ENCODE measurements at places on chromosomes 12 and 14.

DNA sequence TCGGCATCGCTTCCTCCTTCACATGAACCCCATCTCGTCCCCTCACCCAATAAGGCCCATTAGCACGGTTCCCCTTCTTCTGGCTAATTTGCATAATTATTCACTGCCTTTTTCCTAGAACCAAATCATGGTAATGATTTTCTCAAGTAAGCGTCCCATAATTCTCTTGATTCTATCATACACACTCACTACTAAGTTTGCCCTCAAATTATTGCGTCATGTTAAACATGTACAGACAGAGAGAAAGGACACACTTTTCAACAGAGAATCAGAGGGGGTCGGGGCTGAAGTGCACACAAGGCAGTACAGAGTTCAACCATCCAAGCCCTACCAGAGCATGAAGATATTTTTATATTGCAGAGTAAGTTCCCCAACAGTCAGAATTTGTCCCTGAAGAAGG, 256.6 kb downstream of the FOXN3 start:
- H3K36me3 ChIP-seq, result peaks cover 53% of the 10 kb centered on the region
- no peak overlapping the region for H3K27ac ChIP-seq
- H3K4me1 ChIP-seq, result peaks cover 22% of the 10 kb centered on the region
- no peaks in the 10 kb centered on the region for H3K27me3 ChIP-seq

DNA sequence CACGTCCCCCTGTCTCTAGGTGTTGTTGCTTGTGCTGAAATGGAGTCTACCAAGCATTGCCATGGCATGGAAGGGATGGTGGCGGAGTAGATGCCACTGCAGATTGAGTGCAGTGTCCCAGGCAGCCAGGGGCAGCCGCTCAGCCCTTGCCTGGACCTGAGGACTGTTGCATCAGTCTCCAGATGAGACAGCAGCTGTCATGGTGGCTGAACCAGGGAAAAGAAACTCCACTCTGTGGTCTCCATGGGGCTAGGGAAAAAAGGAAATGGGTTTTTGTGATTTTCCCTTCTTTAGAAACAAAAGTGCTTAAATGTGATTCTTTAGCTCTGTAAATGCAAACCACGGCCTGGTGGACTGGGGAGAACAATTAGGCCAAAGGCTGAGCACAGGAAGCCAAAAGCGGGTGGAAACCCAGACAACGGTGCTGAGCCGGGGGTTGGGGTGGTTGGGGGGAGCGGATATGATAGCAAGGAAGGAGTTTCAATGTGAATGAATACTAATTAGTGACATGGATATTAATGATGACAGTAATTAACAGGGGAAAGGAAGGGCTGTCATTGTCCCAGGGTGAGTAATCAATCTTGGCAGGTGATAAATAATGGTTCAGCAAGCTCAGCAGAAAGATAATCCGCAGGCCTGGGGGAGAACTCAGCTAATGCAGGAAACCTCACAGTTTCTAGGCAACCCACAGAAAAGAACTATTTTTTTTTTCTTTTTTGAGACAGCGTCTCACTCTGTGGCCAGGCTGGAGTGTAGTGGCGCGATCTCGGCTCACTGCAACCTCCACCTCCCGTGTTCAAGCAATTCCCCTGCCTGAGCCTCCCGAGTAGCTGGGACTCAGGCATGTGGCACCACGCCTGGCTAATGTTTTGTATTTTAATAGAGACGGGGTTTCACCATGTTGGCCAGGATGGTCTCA, 442.6 kb downstream of the DPF3 start:
- peak overlapping the region; percentile 6 for H3K4me3 ChIP-seq
- peaks cover 12% of the 10 kb centered on the region for H3K27me3 ChIP-seq
- peak overlapping the region; percentile 81 for H3K27ac ChIP-seq
- H3K4me1 ChIP-seq, result peaks cover 62% of the 10 kb centered on the region
- peak; percentile 22 for DNase-seq
- peaks cover 4% of the 10 kb centered on the region for H3K36me3 ChIP-seq

DNA sequence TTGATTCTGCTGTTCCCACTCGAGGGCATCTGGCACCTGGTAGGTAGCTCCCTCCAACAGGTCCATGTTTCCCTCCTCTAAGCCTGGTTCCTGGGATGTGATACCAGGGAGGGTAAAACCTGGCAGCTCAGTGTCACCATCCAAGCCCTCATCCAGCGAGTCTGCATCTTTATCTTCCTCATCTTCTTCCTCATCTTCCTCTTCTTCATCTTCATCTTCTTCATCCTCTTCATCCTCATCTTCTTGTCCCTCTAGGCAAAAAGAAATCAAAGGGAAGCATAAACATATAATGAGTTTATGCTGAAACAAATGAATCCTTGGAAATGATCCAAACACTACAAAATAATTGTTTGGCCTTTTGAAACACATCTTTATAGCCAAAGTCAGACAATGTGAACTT, 55.3 kb downstream of the ARMH4 start:
- no peak for DNase-seq
- H3K36me3 ChIP-seq, result peaks cover 12% of the 10 kb centered on the region
- peaks cover 2% of the 10 kb centered on the region for H3K27me3 ChIP-seq
- H3K27ac ChIP-seq, result no peak overlapping the region
- H3K4me3 ChIP-seq, result no peak overlapping the region
- no peaks in the 10 kb centered on the region for H3K4me1 ChIP-seq

DNA sequence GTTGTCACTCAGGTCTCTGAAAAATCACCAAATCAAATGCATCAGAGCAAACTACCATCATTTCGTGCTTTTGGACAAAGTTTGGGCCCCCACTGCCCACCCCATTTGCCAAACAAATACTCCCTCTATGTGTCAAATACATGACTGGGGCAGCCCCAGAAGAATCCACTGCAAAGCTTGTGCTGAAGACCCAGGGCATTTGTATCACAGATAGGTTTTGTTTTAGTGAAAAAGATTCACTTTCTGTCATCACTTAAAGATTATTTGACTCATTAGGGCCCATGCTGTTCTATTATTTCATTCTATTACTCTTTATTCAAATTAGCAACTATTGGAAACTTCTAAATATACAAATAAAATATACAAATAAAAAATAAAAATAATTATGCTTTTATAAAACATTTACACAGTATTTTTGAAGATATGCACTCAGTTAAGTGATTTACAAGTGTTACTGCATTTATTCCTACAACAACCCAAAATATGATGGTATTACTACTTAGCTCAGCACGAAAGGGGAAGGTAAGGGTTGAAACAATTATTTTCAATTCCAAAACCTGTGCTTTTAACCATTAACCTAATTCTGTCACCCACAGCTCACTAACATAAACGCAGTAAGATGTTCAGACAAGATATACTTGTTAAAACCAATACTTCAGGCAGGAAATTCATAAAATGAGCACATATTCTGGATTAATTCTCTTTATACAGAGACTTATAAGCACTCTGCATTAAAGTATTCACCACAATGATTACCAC, 36.5 kb downstream of the LRIG3 start:
- H3K27me3 ChIP-seq, result no peaks in the 10 kb centered on the region
- no peaks in the 10 kb centered on the region for H3K4me1 ChIP-seq
- H3K27ac ChIP-seq, result peak overlapping the region; percentile 82
- no peak for DNase-seq

GRCh38 chr14:21384494-21384851, 654 bp upstream of the SUPT16H start:
- peaks cover 2% of the 10 kb centered on the region for H3K27me3 ChIP-seq
- peak overlapping the region; percentile 100 for H3K27ac ChIP-seq
- H3K36me3 ChIP-seq, result peaks cover 35% of the 10 kb centered on the region
- no peak for DNase-seq

DNA sequence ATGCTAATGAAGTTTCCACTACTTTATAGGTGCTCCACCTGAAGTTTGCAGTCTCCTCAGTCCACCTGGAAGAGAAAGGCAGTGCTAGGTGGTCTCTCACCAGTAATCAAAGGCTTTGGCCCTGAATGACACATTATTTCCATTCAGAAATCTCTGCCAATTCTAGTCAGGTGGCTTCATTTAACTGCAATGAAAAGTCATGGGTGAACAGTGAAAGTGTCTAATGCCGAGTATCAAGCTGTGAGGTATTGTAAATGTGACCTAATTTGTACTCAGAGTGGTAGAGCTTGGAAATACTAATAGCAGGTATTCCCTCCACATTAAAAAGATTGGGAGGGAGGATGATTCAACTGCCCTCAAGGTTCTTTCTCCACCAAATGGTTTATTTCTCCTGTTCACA, 220.9 kb upstream of the LRFN5 start:
- no peaks in the 10 kb centered on the region for H3K36me3 ChIP-seq
- H3K27ac ChIP-seq, result no peak overlapping the region
- DNase-seq, result no peak
- no peaks in the 10 kb centered on the region for H3K4me1 ChIP-seq

GRCh38 chr12:121673013-121673511, 3.6 kb upstream of the MORN3 start:
- DNase-seq, result no peak
- peak overlapping the region; percentile 82 for H3K4me3 ChIP-seq
- no peaks in the 10 kb centered on the region for H3K36me3 ChIP-seq
- H3K27ac ChIP-seq, result no peak overlapping the region
- H3K27me3 ChIP-seq, result peaks cover 4% of the 10 kb centered on the region

DNA sequence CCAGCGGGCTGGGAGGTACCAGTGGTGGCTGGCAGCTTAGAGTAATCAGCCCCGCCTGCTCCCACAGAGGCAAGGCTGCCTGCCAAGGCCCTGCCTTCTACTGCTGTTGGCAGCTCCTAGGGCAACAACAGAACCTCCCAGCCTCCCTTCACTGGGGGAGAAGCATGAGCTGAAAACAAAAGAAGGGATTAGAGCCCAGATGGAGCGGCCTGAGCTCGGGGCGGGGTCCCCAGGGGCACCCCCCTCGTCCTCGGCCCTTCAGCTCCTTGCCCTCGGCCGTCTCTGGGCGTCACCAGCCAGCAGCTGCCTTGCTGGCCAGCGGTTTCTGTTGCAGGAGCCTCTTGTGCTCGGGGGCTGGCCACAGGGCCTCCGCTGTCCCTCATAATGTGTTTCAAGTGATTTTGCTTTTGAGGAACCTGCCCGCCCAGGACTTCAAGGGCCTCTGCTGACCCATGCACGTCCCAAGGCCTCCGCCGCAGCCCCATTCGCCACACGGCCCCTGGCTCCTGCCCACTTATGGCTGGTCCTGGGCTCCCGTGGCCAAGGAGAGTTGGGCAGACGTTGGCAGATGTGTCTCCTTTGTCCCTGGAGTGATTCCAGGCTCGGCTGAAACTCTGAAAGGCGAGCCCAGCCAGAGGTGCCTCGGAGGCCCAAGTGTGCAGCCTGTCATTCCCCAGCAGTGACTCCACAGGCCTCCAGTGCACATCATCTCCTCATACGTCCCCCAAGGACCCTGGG, 49.7 kb downstream of the PSMA6 start:
- no peaks in the 10 kb centered on the region for H3K36me3 ChIP-seq
- no peak for DNase-seq
- peaks cover 40% of the 10 kb centered on the region for H3K4me1 ChIP-seq
- H3K27ac ChIP-seq, result no peak overlapping the region
- H3K27me3 ChIP-seq, result no peaks in the 10 kb centered on the region
- no peak overlapping the region for H3K4me3 ChIP-seq

DNA sequence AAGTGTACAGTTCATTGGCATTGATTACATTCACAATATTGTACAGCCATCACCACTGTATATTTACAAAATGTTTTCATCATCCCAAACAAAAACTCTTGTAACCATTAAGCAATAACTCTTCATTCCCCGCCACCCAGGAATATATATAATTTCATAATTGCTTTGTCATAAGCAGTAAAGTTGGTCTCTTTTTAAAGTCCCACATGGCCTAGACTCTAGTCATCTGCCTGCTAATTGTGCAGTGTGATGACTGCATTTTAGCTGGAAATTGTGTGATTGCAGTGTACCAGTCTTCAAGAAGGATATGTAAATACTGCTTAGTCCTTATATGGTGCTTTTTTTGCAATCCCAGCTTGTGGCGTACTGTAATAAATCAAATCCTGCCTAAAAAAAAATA, 75.1 kb upstream of the ATP2A2 start:
- H3K36me3 ChIP-seq, result peaks cover 63% of the 10 kb centered on the region
- no peak overlapping the region for H3K4me3 ChIP-seq
- DNase-seq, result no peak
- H3K27me3 ChIP-seq, result no peaks in the 10 kb centered on the region

DNA sequence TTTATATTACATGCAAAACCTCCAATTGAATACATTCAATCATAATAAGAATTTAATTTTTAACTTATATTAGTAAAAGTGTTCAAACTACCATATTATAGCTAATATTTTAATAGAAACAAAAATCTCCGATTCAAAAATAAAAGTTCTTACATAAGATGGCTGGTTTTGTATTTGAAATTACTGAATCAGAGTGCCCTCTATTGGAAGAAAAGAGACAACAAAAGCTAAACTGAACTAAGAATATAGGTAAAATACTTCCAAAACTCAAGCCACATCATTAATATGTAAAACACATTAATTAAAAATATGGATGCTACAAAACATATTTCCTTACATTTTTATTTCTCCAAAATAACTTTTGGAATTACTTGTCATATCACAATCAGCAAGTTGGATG, 120.3 kb downstream of the GARIN6 start:
- H3K4me3 ChIP-seq, result no peak overlapping the region
- H3K27ac ChIP-seq, result no peak overlapping the region
- H3K4me1 ChIP-seq, result no peaks in the 10 kb centered on the region
- DNase-seq, result no peak
- H3K27me3 ChIP-seq, result no peaks in the 10 kb centered on the region

GRCh38 chr12:66111605-66112004, 18.9 kb downstream of the LLPH start:
- H3K4me1 ChIP-seq, result peaks cover 63% of the 10 kb centered on the region
- peak overlapping the region; percentile 28 for H3K4me3 ChIP-seq
- peaks cover 4% of the 10 kb centered on the region for H3K27me3 ChIP-seq
- peak overlapping the region; percentile 60 for H3K27ac ChIP-seq

- peak overlapping the region; percentile 99 for H3K4me3 ChIP-seq
- no peak for DNase-seq
- H3K27ac ChIP-seq, result no peak overlapping the region
- peaks cover 36% of the 10 kb centered on the region for H3K4me1 ChIP-seq
- H3K36me3 ChIP-seq, result peaks cover 48% of the 10 kb centered on the region
Measured at GRCh38 chr14:21509432-21510143, 1.6 kb downstream of the METTL3 start.

GRCh38 chr12:97308576-97309198, 153.9 kb upstream of the RMST start:
- H3K36me3 ChIP-seq, result no peaks in the 10 kb centered on the region
- H3K27me3 ChIP-seq, result no peaks in the 10 kb centered on the region
- no peak overlapping the region for H3K27ac ChIP-seq
- peaks cover 29% of the 10 kb centered on the region for H3K4me1 ChIP-seq

DNA sequence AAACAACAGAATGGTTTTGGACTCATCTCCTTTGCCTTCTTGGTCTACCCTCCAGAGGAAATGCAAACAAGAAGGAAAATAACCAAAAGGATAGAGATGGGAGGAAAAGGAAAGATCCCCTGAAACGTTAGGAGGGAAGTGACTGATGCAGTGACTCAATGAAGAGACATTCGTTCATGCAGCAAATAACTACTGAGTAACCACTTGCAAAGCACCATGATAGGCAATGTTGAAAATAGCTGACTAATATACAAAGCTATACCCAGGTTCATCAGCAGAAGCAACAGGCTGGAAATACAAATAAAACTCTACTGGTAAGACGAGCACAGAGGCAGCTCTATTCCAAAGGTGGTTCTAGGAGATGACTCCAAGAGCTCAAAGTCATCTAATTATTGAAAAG, 41.8 kb downstream of the R3HDM2 start:
- H3K4me3 ChIP-seq, result no peak overlapping the region
- no peaks in the 10 kb centered on the region for H3K27me3 ChIP-seq
- DNase-seq, result no peak
- no peaks in the 10 kb centered on the region for H3K4me1 ChIP-seq

- DNase-seq, result no peak
- peaks cover 57% of the 10 kb centered on the region for H3K4me1 ChIP-seq
- peaks cover 37% of the 10 kb centered on the region for H3K27me3 ChIP-seq
- H3K4me3 ChIP-seq, result no peak overlapping the region
- H3K36me3 ChIP-seq, result no peaks in the 10 kb centered on the region
- H3K27ac ChIP-seq, result no peak overlapping the region
Measured at GRCh38 chr12:130142736-130143135, 19.5 kb upstream of the FZD10 start.

Data from nephron progenitor cell (in vitro differentiated cells).